EL (cell line): ENCODE measurements at places on chromosomes 7 and 10.

DNA sequence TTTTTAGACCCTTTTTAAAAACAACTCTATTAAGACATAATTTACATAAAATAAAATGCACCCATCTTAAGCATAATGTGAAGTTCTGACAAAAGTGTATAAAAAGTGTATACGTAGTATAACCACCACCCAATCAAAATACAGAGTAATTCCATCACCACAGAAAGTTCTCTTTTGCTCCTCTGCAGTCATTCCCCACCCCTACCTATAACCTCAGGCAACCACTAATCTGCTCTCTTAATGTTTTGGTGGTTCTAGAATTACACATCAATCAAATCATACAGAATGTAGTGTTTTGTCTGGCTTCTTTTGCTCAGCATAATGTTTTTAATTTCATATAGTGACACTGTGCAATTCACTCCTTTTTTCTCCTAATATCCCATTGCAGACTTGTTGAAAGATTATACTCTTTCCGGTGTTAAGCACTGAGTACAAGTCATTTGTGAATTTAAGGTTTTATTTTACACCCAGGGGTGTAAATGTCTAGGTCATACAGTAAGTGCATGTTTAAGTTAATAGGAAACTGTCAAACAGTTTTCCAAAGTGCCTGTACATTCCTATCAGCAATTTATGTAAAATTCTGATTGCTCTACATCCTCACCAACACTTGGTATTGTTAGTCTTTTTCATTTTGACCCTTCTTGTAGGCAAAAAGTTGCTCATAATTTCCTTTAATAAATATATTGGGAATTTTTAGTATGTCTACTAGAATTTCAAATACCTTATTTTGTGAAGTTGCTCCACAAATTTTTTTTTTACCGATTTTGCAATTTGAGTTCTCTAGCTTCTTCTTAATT lies 86.3 kb downstream of the ZFAND4 start:
- DNase-seq, result no peak

DNA sequence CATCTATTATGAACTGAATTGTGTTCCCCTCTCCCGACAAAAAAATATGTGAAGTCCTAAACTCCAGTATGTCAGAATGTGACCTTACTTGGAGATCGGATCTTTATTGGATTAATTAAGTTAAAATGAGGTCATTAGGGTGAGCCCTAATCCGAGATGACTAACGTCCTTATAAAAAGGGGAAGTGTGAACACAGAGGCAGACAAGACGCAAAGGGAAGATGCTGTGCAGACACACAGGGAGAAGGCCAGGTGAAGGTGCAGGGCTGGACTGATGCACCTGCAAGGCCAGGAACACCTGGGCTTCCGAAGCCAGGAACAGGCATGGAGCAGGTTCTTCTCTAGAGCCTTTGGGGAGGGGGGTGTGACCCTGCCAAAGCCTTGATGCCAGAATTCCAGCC lies 187.8 kb downstream of the PARD3 start:
- DNase-seq, result no peak

DNA sequence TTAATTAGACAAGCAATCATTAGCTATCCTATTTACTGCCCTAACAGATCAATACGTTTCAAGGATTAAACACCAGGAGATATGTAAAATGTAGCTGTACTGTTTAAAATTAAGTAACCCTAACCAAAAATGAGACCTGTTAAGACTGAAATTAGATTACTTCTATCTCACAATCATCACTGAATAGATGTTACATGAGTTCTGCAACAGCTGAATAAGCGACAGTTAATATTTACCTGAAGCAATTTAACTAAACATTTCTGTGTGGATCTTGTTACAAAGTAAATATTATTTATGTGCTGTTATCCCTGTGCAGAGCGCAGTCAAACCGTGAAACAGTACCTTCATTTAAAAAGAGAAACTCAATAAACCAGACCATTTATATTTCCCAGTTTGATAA lies 122.5 kb downstream of the RELN start:
- DNase-seq, result no peak

DNA sequence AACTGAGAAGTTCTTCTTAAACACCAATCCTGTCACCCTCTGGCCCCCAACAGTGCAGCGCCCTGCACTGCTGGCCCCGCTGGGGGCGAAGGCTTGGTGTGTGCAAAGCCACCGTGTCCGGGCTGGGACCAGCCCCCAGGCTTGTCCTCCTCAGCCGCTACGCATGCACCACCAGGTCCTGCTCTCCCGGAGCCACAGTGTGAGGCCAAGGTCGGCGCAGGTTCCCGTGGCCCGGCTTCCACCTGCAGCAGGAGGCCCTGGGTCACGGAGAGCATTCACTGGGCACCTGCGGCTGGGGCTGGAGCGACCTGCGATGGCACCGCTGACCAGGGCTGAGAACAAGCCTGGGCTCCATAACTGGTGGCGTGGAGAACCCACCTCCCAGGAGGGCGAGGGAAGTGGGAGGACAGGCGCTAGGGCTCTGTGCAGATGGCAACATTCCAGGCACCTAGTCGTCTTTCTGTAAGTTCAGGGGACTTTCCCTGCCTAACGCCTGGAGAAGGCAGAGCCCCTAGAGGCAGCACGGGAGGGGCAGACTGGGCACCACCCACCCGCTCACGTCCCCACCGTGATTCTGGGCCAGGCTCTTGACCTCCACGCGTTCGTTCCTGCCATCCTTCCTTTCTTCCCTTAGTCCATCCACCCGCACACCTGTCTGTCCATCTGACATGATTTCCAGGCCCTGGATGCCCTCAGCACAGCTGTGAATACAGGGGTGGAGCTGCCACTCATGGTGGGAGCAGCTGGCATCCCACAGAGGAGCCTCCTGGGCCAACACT lies 271.6 kb downstream of the ELFN1 start:
- no peak for DNase-seq

DNA sequence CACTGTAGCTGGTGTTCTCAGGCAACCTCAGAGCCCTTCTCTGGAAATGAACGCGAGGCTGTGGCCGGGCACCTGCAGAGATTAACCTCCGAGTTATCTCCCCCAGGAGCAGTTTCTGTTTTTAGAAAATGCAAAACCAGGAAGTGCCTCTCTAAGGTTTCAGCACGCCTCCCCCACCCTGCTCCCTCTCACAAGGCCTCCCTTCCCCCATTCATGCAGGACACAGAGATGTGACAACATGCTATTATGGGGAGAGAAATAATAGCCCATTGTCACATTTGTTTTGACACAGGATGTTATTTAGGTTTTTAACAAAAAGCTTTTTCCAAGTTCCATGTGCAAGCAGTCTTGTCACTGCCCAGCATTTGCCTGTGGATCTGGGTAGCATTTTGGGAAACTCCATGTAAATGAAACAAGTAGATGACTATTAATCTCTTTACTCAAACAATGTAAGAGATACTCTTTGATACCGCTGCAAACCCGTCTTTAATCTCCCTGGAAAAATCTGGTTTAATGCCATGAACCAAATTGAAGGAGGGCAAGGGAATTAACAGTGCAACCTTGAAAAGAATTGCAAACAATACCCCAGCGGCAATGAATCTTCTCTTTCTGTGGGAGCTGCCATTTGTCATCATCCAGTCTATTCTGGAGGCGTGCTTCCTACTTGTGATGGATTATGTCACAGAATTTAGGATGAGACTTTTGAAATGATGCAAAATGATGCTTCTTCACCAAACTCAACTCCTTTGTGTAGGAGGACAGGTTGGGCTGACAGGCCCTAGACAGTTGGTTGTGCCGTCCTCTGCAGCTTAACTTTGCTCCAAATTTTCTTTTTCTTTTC lies 86.5 kb upstream of the NMT2 start:
- no peak for DNase-seq

DNA sequence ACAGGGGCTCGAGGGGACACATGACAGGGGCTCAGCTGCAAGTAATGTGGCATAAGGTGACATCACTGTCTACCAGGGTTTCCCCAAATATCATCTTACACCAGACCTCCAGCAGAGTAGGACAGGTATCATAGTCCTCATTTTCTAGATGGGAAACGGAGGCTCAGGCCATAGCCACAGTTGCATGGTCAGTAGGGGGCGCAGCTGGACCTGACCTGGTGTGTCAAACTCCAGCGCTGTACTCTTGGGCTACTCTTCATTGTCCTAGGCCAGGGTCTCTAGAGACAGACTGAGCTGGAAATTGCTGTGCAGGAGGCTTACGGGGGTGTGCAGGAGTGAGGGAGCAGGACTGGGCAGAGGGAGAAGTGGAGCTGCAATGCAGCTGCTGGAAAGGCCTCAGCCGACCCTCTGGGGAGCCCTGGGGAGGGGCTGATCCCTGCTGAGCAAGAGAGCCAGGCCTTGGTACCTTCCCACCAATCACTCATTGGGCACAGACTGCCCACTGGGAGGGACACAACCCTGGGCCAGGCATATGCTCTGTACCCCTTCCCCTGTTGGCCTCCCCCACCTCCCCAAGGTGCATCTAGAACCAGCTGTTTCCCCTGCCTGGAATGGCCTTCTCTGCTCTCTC lies 89.9 kb downstream of the CDH23 start:
- peak; percentile 27 for DNase-seq
